ENCODE measurements at places on chromosomes 11 and 22.

- no peak for DNase-seq
Observed at GRCh38 chr11:57425565-57426438, 1.1 kb downstream of the SLC43A3 start.

GRCh38 chr11:45048313-45048841 lies 97.7 kb upstream of the TP53I11 start:
- DNase-seq, result no peak

- no peak for DNase-seq
Observed at GRCh38 chr11:26144291-26144690, 187.6 kb upstream of the ANO3 start.

GRCh38 chr11:118078911-118079411 lies 2.1 kb downstream of the TMPRSS4 start:
- no peak for DNase-seq

- no peak for DNase-seq
Observed at GRCh38 chr11:82521427-82521826, 212.2 kb downstream of the FAM181B start.

DNA sequence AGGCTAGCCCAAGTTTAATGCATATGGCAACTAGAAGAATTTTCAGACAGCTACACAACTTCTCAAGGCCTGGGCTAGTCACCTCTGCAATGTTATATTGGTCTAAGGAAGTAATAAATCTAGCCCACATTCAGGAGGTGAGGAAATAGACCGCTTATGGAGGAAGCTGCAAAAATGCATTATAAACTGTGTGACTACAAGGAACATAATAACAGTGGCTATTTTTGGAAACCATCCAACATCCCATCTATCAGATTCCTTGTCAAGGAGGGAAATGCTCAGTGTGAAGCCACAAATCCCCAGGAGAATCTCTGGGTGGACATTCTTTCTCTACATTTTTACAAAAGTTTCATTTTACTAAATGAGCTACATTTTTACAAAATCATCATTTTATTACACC lies 76.1 kb downstream of the BBOX1 start:
- no peak for DNase-seq

- no peak for DNase-seq
Observed at GRCh38 chr22:33923033-33923432, 2.8 kb upstream of the LARGE1 start.

DNA sequence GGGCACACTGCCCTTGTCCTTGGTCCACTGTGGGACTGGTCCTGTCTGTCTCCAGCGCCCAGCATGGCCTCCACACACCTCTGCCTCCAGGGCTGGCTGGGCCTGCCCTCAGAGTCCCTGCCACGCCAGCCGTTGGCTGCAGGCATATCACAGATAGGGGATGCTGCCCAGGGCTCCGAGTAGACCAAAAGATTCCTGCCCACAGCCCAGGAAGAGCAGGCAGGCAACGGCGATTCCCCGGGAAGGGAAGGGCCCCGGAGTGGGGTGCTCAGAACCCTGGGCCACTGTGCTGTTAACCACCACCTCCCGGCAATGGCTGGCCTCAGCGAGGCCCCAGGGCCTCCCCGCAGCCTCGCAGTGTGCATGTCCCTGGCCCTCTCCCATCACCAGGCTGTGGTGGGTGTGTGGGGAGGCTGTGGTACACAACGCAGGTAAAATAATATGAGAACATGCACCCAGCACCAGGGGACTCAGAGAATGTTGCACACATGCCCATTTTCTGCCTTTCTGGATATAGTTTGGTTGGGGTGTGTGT lies 2.2 kb downstream of the IFITM5 start:
- no peak for DNase-seq

GRCh38 chr11:130315354-130315970 lies 745 bp upstream of the ZBTB44 start:
- peak; percentile 56 for DNase-seq

GRCh38 chr11:118536726-118537125 lies 5.7 kb downstream of the TMEM25 start:
- no peak for DNase-seq

DNA sequence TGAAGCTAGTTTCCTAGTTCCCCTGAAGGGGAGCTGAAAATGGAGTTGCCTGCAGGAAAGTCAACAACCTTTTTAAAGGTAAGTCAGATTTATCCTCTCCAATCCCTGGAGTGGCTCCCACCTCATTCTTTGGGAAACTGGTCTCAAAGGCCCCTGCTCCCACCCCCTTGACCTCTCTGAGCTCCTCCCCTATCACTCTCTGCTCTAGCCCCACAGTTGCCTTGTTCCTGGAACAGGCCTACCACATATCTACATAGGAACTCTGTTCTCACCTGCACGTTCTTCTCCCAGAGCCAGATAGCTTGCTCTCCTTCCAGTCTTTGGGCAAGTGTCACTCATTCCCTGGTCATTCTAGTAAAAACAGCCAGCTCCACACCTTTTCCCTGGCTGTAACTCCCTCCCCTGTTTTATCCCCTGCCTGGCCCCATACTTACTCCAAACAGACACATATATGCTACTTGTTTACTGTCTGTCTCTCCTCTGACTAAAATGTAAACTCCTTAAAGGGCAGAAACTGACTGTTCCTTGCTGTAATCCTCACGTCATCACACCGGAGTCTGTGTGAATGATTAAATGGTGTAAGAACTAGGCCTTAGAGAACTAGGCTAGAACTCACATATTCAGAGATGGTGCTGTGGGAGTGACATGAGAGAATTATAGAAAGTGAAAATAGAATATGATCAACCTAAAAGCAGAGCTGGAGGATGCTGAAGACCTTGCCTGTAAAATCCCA lies 53.3 kb downstream of the TCF20 start:
- no peak for DNase-seq

DNA sequence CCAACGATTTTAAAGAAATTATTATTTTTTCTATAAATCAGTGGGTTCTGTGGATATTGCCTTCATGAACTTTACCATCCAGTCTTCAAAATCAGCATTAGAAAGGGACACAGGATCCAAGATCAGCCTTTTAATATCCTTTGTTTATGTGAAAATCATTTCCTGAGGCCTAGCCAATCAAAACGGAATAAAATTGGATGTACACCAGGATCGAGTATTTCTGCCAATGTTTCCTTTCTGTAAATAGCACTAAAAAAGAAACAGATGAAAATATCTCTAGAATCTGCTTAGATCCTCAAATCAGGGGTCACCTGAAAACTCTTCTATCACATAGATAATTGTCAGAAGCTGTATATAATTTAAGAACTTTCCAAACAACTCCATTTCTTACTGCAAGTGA lies 1598.5 kb downstream of the LRRC4C start:
- no peak for DNase-seq

GRCh38 chr11:105881027-105881426 lies 141.0 kb downstream of the MSANTD4 start:
- no peak for DNase-seq

DNA sequence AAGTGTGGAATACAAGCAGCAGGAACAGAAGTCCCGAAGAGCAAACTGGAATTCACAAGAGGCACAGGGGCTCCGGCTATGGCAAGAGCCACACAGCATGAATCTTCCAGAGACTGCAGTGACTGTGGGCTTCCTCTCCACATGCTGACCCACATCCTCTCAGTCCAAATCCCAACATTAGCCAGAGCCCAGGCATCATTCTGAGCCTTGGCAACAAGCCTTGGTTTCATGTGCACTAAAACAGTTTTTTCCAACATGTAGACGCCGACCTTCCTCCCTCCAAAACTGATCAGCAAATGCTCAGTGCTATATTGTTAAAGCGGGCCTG lies 91.7 kb upstream of the CSNK2A3 start:
- no peak for DNase-seq

DNA sequence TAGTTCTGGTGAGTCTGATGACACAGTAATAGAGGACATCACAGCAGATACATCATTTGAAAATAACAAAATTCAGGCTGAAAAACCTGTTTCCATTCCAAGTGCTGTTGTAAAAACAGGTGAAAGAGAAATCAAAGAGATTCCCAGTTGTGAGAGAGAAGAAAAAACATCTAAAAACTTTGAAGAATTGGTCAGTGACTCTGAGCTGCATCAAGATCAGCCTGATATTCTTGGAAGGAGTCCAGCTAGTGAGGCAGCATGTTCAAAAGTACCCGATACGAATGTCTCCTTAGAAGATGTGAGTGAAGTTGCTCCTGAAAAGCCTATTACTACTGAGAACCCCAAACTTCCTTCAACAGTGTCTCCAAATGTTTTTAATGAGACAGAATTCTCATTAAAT lies 38.7 kb downstream of the RTN3 start:
- no peak for DNase-seq

- DNase-seq, result no peak
Observed at GRCh38 chr22:22992474-22992873, 77.8 kb upstream of the GNAZ start.

DNA sequence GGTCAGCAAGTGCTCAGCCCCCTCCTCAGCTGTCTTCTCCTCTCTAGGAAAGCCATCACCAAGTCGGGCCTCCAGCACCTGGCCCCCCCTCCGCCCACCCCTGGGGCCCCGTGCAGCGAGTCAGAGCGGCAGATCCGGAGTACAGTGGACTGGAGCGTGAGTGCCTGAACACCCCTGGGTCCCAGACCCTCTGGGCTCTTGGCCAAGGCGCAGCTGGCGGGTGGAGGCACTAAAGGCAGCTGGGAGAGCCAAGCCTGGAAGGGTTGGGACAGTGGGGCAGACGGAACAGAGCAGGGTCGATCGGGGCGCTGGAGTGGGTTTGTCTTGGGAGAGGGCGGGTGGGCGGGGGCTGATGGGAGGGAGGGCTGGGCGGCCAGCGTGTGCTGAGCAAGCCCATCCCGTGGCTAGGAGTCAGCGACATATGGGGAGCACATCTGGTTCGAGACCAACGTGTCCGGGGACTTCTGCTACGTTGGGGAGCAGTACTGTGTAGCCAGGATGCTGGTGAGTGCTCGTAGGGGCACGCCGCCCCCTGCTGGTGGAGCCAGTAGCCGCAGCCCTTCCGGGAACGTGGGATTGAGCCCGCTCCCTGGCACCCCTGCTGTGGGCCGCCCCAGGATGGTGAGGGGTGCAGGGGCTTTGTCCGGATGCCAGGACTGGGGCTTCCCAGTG lies 14.1 kb upstream of the MDK start:
- DNase-seq, result peak; percentile 74

GRCh38 chr22:43854786-43855271 lies 7.5 kb downstream of the SULT4A1 start:
- no peak for DNase-seq

GRCh38 chr22:39457198-39457555 lies 365 bp downstream of the MGAT3 start:
- no peak for DNase-seq

GRCh38 chr11:35747668-35748067 lies 85.1 kb downstream of the TRIM44 start:
- no peak for DNase-seq

GRCh38 chr11:113444502-113445123 lies 30.6 kb downstream of the DRD2 start:
- DNase-seq, result no peak

DNA sequence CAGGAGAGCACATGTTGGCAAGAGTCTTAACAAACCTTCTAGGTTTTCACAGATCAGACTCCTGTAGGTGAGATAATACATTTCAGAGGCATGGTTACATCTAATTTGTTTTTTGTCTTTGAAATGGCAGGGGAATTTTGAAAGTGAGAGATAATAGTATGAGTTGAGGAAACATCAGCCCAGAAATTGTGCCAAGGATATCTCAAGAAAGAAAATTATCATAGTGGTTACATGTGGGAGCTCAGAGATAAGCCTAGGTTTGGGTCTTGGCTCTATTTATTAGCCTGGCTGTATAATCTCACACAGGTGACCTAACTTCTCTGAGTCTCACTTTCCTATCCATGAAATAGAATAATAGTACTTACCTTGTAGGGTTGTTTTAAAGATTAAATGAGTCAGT lies 443 bp downstream of the BTBD18 start:
- no peak for DNase-seq

DNA sequence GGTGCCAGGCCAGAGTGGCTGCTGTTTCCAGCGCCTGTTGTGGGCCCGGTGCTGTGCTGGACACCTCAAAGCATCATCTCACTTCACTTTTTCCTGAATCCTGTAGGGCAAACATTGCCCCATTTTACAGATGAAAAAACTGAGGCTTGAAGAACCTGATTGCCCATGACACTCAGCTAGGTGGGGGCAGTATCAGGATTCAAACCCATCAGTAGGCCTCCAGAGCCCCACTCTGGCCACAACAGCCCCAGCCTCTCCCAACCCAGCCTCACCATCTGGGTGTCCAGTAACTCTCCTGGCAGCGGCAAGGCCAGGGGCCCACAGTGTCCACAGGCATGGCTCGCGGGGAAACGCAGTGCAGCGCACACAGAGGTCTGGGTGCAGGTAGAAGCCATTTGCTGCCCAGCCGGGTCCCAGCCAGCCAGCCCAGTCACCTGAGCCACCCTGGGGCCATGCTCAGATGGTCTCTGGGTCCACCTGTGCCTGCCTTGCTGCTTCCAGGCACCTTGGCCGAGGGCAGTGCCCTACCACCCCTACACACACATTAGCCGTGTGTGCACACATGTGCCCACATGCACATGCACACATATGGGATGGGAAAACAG lies 11.5 kb downstream of the SLC22A12 start:
- no peak for DNase-seq

DNA sequence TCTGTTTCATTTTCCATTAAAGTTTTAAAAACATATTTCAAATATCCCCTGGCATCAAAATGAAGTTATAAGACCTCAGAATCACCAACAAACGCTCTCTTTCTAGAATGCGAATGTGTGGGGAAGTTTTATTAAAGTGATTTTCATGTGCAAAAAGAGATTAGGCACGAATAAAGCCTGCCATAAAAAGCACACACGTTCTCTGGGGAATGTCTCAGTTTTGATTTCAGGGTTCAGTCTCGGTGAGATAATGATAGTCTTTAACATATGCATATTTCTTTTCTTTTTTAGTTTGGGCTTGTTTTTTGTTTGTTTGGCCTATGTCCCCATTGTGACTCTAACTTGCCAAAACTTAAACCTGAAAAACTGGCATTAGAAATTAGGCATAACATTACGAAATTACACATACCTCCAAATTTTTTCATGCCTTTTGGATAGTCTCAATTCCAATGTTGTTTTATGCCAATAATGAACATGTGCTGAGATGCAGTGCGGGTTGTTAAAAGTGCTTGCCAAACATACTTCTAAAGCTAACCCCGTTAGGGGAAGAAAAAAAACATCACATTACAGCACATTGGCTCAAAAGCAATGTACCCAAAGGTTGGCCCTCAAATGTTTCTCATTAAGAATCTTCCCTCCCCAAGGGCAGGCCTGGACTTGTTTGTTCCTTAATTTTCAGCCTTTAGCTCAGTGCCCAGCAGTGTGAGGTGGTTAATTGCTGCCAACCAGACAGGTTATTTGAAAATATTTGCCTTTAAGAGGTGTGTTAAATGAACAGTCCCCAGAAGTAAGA lies 33.2 kb upstream of the FBLN1 start:
- no peak for DNase-seq

DNA sequence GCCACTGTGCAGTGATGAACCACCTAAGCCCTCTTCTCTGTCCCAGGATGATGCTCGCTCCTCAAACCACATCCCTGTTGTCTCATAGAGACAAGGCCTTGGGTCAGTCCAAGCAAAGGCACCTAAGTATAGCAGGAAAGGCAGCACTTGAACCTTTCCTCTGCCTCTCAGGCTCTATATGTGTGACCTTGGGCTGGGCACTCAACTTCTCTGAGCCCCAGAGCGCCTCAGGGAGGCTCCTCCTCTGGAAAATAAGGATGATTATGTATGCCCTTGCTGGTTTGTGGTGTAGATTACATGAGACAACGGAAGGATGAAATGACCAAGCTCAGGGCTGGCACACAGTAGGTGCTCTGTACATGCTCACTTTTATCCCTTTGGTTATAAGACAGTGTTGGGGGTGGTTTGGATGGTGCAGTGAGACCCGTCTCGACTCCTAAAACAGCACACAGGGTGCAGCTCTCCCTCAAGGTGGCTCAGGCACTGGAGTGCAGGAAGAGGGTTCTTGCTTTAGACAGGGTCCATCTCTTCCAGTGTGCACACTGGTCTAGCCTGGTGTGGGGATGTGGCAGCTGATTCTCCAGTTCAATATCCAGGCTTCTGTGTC lies 40.2 kb upstream of the ACCSL start:
- no peak for DNase-seq

Measured in stimulated activated naive CD4-positive, alpha-beta T cell (primary cell).